Stimulated activated CD8-positive, alpha-beta memory T cell treated with anti-CD3 and anti-CD28 coated beads, Interleukin-7, amount 100 ng/mL, for 48 hours (primary cell): ENCODE measurements at places on chromosomes 4 and X.
A peak's percentile ranks its signal among the peaks of the same experiment; 100 is the strongest.

DNA sequence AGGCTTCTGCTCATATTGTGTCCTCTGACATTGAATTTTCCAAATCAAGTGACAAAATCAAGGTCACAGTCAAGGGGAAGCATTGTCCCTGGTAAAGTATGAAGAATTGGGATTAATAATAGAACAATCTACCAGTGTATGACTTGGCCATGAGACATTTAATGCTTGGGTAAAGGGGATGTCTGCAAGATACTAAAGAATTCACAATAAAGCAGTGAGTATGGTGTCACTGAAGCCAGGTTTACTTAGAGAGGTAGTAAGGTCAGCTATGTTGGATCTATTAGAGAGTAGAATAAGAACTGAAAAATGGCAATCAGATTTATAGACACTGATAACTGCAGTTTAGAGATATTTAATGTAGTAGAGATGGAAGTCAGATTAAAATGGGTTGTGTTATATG is 349.2 kb downstream of the BMPR1B start:
- DNase-seq, result no peak

DNA sequence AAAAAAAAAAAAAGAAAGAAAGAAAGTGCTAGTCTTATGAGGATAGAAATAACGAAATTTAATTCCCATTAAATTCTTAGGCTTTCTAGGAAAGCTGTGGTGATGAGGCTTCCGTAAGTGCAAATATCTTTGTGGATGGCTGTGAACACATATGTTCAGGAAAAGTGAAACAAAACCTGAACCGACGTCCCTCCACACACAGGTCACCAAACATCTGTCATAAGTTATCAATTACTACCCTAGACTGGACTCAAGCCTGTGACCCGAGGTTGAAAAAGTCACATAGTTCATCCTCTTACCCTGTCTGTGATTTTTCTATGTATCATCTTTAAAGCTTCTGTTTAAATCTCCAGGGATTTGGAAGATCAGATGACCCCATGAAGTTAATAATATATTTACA is 24.8 kb downstream of the HHIP start:
- no peak for DNase-seq

GRCh38 chr4:666822-667544 is 7.1 kb downstream of the ATP5ME start:
- no peak for DNase-seq

GRCh38 chrX:97397371-97397770 is 513.7 kb downstream of the RPA4 start:
- DNase-seq, result no peak

GRCh38 chr4:160386846-160387245 is 1284.0 kb downstream of the RAPGEF2 start:
- DNase-seq, result no peak

DNA sequence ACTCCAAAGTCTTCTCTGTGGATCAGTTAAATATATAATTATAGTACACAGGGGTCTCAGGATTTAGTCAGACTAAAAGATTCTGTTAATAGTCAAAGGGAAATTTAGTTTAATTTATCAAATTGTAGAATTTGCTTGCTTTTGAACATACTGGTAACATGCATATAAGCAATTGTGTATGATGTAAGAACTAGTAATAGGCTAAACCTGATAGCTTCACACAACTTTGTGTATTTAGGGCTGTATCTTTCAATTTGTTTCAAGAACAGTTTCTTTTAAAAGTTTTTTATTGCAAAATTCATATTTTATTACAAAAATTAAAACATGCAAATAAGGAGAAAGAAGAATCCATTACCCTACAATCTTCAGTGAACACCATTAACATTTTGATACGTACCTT is 99.5 kb downstream of the CPE start:
- no peak for DNase-seq

- no peak for DNase-seq
Measured at GRCh38 chr4:134862116-134862515, 660.5 kb upstream of the PABPC4L start.

- no peak for DNase-seq
Measured at GRCh38 chrX:67207912-67208311, 335.9 kb upstream of the AR start.

GRCh38 chr4:7424553-7425111 is 10.1 kb downstream of the PSAPL1 start:
- DNase-seq, result no peak

DNA sequence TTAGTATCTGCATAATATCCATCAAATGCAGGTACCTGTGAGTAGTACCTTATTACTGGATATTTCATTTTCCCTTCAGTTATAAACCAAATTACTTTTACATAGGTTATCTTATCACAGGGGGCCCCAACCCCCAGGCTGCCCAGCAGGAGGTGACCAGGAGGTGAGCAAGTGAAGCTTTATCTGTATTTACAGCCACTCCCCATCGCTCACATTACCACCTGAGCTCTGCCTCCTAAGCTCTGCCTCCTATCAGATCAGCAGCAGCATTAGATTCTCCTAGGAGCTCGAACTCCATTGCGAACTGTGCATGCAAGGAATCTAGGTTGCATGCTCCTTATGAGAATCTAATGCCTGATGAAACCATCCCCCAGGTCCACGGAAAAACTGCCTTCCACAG is 6.3 kb downstream of the PRSS12 start:
- no peak for DNase-seq

GRCh38 chrX:111375747-111376146 is 36.2 kb downstream of the DCX start:
- no peak for DNase-seq

- DNase-seq, result no peak
Measured at GRCh38 chr4:186644737-186645261, 78.9 kb downstream of the FAT1 start.

DNA sequence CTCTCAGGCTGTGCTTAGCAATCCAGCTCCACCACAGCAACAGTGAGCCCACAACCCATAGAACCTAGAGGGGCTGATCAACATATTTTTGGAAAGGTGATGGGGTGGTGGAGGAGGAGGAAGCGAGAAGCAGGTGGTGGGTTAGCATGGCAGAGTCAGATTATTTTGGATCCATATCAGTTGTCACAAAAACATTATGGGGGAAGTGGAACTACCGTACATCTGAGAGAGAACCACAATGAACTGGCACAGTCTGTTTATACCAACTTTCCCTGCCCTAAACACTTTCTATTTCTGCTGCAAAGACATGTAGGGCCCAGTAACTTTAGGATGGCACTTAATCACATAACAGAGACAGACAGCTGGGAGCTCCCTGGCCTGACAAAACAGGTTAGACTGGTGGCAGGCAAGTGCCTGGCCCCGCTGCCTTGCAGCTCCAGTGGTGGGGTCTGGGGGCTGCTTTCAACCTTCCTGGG is 4.3 kb downstream of the SLC9A7 start:
- no peak for DNase-seq

DNA sequence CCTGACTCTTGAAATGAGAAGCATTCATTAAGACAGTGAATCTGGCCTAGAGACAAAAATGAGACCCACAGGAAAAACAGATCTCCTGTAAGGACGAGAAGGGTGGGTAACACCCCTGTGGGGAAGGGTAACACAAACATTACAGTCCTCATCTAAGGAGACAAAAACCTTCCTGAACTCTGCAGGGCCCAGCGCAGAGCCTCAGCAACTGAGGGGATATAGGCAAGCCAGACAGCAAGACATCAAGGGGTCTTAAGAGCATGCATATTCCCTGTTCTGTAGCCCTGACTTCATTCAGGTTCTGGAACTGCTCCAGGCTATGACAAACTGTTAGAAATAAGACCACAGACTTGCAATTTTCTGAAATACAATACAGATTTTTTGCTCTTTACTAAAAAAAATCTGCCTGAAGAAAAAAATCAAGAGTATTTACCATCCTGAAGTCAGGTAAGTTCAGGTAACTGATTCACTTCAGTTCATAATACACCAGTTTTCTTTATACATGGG is 15.5 kb downstream of the COX18 start:
- DNase-seq, result no peak

DNA sequence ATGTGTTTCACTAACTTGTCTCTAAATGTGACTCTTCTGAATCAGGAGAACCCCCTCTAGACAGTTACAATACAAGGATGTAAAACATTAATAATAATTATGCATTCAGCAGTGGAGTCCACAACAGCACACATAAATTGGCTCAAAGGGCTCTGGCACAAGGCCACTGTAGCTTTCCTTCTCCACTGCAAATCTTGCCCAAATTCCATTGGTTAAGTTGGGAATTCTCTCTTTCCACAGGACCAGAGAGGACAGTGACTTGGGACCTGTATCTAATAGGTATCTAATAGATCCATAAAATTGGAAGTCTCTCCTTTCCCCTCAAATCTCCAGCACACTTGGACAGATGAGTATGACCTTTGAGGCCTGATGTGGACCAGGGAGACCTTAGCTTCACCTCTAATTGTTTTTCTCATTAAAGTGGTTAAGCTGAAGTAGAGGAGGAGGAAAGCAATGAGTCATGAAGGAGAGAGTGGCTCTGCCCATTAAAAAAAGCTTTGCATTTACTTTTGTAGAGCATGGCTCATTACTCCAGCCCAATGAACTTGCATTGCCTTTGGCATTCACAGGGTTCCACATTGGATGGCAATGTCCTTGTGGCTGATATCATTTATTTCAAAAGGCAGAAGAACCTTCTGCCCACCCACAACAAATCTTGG is 72.3 kb upstream of the SH3RF1 start:
- DNase-seq, result no peak

DNA sequence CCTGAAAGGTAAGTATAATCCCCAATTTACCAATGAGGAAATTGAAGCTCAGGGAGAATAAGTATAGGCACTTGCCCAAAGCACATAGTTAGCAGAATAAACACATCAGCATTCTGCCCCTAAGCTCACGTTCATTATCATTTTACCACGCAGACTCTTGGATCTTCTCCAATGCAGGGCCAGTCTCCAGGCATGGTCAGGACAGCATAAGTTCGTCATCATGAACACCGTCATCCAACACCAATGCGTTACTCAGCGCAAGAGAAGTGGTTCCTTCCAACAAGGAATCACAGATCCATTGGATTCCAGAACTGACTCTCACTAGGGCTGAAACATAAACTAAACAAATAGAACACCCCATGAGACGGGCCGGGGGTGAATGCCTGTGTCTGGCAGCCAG is 86.5 kb upstream of the GPM6B start:
- no peak for DNase-seq

DNA sequence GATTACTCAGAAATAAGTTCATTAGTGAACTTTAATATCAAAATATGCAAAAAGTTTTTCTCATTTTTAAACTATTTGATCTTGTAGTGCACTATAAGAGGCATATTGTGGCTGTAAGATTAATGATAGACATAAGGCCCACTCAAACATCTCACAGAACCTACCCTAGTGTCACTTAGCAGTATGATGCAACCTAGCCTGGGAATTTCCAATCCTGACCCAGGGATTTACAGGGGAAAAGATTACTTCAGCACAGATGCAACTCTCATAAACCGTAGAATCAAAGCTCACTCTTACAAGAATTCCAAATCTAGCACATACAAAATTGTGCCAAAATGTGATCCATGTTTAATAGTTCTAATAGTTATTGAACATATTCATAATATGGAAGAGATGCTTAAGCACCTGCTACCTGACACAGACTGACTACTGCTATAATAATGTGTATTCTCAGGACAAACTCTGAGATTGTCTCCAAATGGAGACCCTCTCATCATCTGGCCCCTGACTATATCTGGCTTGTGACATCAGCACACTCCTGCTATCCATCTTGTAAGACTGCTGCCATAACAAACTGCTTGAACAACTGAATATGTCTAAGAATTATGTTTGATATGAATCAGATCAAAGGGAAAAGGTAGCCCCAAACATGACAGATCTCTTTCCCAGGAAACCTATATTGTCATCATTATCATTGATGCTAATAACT is 271.9 kb downstream of the PABPC4L start:
- no peak for DNase-seq

DNA sequence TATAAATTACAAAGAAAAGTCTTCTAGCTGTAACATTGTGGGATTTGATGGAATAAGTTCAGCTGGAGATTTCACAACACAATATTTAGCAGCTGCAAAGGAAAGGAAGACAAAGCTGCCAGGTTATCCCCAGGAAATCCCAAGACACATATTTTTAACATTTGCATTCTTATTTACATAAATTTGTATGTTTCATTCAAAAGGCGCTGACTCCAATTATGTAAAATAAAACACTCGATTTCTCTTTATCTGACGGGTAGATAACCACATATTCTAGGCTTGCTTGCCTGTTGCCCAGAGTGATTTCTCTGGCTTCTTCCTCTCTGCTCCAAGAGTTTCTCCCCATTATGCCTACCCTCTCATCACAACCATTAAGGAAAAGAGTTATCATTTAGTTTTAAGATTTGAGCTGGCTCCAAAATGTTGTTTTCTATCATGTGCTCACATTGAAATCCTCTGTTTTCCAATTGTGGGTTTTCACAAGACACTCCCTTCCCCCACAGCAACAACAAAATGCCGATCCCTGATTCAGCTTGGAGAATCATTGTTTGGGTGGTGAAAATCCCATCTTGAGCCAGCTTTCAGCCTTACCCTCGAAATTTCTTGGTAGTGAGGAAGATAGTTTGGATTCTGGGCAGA is 128.2 kb upstream of the RASGEF1B start:
- no peak for DNase-seq

GRCh38 chrX:53831662-53832635 is 145.4 kb upstream of the HUWE1 start:
- peak; percentile 10 for DNase-seq

DNA sequence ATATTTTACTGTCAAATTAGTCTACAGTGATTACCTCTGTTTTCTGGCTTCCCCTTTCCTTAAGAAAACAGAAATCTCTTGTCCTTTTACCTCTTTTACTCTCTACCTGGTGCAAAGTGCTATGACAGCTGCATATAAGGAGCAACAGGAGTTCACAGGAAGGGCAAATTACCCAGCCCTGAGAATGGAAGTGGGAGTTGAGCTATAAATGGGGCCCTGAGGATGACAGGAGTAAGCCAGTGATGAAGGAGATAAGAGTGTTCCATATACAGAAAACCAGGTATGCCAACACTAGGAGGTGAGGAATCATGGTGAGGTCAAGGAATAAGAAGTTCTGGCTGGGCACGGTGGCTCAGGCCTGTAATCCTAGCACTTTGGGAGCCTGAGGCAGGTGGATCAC is 4.5 kb upstream of the HSD17B13 start:
- no peak for DNase-seq

GRCh38 chrX:82748906-82749505 is 759.1 kb upstream of the POU3F4 start:
- DNase-seq, result no peak

- no peak for DNase-seq
Measured at GRCh38 chr4:48683784-48684666, 96.1 kb downstream of the FRYL start.

DNA sequence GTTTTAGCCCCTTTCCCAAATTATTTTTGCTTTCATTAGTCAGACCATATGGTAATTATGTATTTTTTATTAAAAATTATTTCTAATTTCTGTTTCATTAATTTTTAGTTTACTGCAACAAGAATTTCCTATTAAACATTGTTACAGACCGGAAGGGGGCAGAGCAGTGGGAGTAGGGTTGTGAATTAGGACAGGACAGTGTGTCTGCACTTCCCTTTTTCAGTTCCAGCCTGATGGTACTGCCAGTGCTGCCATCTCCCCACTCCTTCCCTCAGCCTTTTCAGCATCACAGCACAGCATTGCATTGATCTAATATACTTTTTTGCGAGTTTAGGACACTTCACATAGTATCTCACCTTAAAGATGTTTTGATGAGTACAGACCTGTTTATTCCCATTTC is 76.5 kb downstream of the STIM2 start:
- DNase-seq, result no peak
